ENCODE measurements at places on chromosomes 12 and 14.

GRCh38 chr12:64631197-64631596 lies 20.9 kb downstream of the RASSF3 start:
- no peak for DNase-seq

DNA sequence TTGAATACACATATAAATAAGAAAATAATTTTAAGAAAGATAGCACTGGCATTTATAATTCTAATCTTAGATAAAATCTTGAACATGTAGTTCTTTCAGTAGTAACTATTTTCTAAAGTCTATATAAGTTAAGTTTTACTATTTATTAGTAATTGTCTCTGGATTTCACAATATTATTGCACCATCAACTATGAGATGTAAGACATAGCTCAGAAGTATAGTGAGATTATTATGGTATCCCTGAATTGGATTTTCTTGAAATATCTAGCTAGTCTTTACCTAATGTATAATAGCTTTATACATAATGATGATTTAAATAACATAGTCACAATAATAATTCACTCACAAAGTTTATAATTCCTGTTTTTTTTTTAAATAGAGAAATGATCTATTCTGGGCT lies 6.7 kb downstream of the CLEC12A start:
- DNase-seq = no peak

DNA sequence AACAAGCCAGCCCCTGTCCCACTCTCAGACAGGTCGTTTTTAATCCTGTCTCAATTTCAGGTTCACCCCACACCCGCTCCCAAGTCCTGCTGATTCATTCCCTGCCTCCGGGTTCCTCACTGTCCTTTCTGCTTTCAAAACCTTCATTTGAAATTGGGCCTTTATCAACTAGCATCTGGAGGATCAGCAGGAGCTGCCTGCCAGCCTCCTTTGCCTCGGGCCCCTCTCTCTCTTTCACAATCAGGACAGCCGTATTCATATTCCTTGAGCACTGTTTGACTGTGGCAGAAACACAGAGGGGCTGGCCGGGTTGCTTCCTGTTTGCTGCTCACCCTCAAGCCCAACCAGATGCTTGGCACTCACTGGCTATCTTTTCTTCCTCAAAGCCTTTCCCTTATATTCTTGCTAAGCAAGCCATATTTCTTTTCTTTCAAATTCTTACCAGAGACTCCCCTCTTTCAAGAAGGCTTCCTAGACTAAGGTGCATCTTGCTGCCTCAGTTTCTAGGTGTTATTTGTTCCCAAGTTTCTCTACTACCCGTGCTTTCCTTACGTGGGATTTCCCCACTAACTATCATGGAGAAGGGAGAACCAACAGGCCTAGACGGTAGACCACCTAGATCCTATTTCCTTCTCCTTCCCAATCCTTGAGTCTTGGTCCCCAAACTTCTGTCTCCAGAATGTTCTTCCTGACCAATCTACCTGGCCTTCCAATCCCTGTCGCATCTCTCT lies 3.0 kb downstream of the GALNT6 start:
- DNase-seq = no peak

- no peak for DNase-seq
Observed at GRCh38 chr12:118925407-118925806, 55.9 kb upstream of the SRRM4 start.

- no peak for DNase-seq
Observed at GRCh38 chr14:38079268-38079667, 128.4 kb upstream of the SSTR1 start.

- DNase-seq = no peak
Observed at GRCh38 chr12:44258246-44258645, 422.4 kb downstream of the TMEM117 start.

DNA sequence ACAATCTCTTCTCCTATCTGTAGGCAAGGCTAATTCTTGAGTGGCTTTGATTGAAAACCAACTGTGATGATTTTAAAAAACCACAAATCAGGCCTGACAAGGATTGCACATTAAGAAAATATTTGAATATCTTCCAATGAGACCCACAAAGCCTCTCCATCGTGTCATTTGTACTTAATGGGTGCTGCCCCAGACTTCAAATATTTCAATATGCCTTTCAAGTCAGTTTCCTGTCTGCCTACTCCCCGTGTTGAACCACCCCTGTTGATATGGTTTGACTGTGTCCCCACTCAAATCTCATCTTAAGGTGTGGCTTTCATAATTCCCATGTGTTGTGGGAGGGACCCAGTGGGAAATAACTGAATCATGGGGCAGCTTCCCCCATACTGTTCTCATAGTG lies 159.7 kb upstream of the EGLN3 start:
- DNase-seq = no peak

- no peak for DNase-seq
Observed at GRCh38 chr14:76113691-76114090, 38.0 kb upstream of the GPATCH2L start.

DNA sequence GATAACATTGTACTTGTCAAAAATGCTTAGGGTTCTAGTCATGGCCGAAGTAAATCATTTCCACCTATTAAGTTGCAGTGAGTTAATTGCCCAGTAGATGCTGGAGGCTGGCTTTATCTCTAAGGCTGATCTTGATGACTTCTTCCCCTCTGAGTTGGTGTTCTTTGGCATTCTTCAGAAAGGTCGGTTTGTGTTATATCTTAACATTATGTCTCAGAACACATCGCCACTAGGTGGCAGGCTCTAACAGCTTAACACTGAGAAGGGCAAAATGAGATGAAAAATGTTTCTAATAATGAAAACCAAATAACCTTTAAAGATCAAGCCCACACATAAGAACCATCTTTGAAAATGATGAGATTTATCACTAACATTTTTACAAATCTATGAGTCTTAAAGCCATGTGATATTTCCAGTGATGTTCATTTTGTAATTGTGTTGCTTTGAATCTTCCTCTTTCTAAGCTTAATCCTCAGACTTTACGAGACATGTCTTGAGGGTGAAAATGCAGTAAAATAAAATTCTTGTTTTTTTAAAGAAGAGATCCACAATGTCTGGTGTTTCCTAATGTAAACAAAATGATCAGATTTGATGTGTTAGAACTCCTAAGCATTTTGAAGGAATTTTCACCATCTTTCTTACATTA lies 28.6 kb downstream of the SUDS3 start:
- peak; percentile 37 for DNase-seq

GRCh38 chr12:91077228-91077954 lies 19.6 kb upstream of the KERA start:
- DNase-seq = no peak

GRCh38 chr14:33564774-33565630 lies 385.9 kb downstream of the EGLN3 start:
- no peak for DNase-seq

DNA sequence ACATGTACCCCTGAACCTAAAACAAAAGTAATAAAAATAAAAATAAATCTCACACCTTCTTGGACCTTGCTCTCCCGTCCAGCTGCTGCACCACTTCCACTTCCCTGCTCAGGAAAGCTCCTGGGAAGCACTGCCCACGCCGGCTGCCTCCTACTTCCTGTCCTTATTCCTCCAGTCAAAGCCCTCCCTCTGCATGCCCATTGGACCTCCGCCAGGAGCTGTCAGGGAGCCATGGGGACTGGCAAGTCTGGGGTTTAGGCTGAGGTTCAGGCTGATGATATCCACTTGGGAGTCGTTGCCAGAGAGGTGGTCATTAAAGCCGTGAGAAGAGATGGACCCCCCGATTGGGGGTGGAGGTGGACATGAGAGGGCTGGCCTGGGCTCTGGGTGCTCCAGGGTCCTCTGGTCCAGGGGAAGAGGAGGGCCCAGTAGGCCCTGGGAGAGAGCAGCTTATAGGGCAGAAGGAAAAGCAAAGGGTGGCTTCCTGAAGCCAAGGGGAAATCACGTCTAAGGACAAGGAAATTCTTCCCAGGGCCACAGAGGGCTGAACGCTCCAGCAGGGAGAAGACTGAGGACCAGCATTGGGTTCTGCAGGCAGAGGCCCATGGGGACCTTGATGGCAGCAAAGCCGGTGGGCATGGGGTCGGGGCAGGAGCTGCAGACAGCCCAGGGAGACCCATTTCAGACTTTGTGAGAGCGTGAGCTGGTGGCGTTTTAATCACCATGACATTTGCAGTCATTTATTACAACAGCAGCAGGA lies 78.7 kb downstream of the FZD10 start:
- DNase-seq = no peak

- DNase-seq = peak; percentile 28
Observed at GRCh38 chr12:118061011-118061872, at the start of gene WSB2. WSB2 (minus strand) TSS chr12:118061179; CDS start chr12:118061048, 131 bp downstream.

DNA sequence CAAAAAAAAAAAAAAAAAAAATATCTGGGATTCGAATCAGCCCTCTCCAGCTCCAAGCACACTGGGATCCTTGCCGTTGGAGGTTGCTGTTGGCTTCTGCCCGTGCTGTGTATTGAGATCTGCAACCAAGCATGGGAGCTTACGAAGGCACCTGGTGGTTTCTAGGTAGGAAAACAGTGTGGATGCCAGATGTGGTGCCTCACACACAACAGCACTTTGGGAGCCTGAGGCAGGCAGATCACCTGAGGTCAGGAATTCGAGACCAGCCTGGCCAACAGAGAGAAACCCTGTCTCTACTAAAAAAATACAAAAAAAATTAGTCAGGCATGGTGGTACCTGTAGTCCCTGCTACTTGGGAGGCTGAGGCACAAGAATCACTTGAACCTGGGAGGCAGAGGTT lies 47.4 kb downstream of the ATF7 start:
- DNase-seq = no peak

DNA sequence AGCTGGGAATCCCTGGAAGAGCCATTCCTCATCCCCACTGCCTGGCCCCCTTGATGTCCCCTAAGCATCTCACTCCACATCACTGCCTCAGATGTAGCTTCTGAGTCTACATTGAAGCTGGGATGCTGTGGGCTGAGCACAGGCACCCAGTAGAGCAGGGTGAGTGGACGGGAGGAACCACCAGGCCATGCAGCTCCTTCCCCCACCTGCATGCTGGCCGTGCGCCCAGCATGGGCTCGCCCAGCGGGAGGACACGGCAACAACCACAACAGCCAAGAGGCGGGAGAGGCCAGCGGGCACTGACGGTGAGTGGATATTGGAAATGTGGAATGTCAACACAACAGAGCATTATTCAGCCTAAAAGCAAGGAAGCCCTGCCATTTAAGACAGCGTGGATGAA lies 310.9 kb downstream of the ADGRD1 start:
- DNase-seq = no peak

- DNase-seq = no peak
Observed at GRCh38 chr12:4448943-4449850, 3.6 kb upstream of the FGF6 start.

All from activated CD4-positive, alpha-beta T cell treated with anti-CD3 and anti-CD28 coated beads, Interleukin-2, amount 50 U/mL, for 24 hours (primary cell).